ENCODE measurements at places on chromosomes 2 and 18.

GRCh38 chr18:8787371-8787670 lies 82.0 kb downstream of the MTCL1 start:
- DNase-seq: no peak

GRCh38 chr2:105990624-105991023 lies 203.5 kb downstream of the UXS1 start:
- DNase-seq: no peak

- DNase-seq: peak; percentile 51
Observed at GRCh38 chr2:210663631-210664089, 107.3 kb downstream of the CPS1 start.

DNA sequence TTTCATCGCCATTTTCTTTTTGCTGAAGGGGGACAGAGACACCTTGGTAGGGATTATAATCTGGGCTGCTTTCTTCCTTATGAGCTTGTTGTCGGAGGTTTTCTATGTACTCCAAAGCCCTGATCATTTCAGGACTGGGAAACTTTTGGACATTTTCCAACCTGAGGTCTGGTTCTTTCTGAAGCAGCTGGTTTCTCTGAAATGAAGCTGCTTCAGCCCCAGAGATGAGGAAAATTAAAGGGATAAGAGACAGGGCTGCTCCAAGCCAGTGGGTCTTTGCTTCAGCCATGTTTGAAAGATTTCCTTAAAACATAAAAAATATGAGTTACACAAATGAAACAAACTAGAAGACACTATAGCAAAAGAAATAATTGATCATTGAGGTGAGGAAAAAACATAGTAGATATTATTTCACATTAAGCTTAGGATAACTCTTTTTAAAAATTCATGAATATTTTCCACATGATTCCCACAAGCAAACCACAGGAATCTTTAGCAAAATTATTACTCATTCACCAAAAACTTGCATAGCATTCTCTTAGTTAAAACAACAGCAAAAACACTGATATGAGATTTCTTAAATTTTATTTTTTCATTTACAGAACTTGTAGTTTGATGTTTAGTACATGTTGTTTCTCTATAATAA lies 3.0 kb downstream of the SCG2 start:
- no peak for DNase-seq

Measured in NCI-H748 treated with DMSO at 0.1 percent for 48 hours (cell line).